CD4-positive, alpha-beta T cell treated with Interleukin-2 at 100 ng/mL for 4 hours (primary cell): ENCODE measurements at places on chromosomes 6 and 20.

DNA sequence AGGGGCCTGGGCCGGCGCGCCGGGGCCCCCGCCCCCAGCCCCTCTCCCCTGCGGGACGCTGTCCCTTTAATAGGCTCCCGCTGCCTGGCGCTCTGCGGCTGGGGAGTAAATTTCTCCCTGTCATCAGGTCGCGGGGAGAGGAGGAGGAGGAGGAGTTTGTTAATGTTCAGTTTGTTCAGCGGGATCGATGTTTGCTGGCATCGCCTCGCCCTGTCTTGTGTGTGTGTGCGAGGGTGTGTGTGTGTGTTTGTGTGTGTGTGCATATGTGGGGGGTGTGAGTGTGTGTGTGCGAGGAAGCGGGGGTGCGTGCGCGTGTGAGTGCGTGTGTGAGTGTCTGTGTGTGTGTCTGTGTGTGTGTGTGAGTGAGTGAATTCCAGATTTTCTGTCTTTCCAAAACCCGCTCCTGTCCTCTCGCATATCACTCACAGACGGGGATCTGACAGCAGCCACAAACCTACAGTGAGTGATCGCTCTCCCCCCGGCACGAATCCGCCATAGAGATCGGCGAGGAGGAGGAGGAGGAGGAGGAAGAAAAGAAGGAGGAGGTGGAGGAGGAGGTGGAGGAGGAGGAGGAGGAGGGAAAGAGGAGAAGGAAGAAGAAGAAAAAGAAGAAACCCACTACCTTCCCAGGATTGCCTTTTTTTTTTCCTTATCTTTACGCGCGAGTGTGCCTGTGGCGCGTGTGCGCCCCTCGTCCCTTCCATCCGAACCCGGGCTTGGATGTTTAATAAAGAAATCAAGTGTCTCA lies at the start of gene TSHZ2:
TSS of gene TSHZ2 (plus strand) at position 169 of the 748 bp plus-strand sequence. CDS start 936 bp downstream, outside the sequence.
- peak; percentile 57 for DNase-seq

GRCh38 chr6:42916288-42916687 lies 435 bp downstream of the PTCRA start:
- no peak for DNase-seq

DNA sequence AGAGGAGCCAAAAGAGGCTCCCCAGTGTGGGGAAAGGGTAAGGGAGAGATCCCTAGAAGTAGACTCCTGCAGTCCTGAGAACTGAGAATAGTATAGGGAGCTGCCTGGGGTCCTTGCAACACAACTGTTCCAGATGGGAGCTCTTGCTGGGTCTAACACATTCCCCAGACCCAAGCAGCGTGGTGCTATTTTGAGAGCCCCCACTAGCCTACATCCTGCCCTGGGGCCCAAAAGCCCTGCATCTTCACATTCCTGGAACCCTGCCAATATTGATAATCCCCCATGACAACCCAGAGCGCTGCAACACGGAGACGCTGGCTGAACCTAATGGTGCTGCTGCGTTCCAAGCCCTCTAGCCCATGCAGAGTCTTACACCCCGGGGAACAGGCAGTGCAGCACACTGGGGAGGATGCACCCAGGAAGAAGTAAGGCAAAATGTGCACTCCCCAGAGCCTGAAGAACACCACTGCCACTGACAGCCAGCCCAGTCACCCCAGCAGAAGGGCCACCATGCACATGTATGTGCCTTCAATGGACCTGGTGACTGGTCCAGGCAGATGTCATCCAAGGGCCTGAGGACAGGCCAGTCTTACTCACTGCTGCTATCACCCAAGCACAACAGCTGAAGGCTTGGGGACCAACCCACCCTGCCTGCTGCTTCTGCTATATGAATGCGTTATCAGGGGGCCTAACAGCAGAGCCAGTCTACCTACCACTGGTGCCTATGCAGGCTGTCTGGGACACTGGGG lies 7.0 kb upstream of the RNF217 start:
- DNase-seq = no peak

DNA sequence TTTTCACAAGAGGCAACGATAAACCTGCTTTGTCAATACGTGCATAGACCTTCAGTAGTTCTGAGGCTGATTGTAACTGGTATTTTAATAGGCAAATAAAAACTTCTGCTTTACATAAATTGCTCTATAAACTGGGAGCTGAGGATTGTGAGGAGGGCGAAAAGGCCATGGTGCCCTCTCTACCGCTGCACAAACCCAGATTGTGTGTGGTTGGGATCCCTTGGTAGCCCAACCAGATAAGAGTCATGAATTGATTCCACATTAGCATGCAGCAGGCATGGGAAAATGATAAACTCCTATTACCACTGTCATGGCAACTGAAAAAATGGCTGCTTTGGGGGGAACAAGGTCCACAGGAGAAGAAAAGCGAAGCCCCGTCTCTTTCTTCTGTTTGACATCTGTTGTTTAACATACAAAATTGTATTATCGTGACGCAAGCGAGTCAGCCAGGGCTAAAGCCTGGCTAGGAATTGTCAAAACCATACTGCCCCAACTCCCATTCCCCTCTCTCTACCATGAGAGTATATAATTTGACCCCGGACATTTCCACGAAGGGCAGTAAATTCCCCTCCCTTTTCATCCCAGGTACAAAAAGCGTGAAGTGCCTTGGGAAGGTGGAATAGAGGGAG lies 157.8 kb upstream of the SALL4 start:
- DNase-seq = no peak

- DNase-seq = no peak
These were observed 3.5 kb downstream of the TREML1 start for GRCh38 chr6:41150671-41151070.

DNA sequence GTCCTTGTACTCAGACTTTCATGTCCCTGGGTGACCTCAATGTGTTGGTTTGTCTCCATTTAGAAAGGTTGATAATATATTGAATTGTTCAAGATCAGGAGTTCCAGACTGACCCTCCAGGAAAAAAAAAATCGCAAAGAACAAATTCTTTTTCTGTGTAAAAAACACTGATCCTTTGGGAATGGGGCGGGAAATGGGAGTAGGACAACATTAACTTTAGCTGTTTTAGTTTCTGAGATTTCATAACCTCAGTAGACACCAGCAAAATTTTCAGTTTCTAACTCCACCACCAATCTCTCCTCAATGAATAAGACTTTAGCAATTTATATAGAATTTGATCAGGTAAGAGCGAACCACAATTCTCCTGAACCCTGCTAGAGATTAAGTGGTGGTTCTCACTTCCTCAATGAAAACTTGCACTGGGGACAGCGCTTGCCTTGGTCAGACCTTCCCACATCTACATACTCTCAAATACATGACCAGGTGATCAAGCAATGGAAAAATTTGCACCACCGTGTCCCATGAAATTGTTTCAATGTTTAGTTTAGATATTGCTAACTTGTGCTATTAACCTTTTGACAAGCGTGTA lies 231.2 kb upstream of the PLN start:
- no peak for DNase-seq

- DNase-seq = no peak
These were observed 118.6 kb upstream of the ADGRF1 start for GRCh38 chr6:47160702-47161101.

GRCh38 chr20:49167811-49168507 lies 20.2 kb downstream of the STAU1 start:
- no peak for DNase-seq

DNA sequence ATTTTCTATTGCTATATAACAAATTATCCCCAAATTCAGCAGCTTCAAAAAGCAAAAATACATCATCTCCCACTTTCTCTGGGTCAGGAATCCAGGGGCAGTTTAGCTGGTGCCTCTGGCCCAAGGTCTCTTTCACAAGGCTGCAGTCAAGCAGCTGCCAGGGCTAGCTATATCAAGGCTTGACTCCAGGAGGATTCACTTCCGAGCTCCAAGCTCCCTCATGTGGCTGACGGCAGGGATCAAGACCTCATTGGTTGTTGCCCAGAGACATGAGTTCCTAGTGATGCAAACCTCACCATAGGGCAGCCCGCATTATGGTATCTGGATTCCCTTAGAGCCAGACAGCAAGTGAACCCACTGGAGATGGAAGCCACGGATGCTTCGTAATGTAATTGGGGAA lies 1.3 kb upstream of the VNN1 start:
- DNase-seq = no peak
